ENCODE measurements at places on chromosomes 2 and 18. TPM values are rescaled to one million over a fixed set of nuclear protein-coding genes. Genes with fewer than 3 reads are reported as not detected.

GMCL1 gene
- 13.6 TPM for total RNA-seq

RAB6C gene
- 0.24 TPM for total RNA-seq

STEAP3 gene
- 46.6 TPM for total RNA-seq

DYNC1I2 gene
- total RNA-seq: 129 TPM

SKOR2 gene
- total RNA-seq: not detected

DNA sequence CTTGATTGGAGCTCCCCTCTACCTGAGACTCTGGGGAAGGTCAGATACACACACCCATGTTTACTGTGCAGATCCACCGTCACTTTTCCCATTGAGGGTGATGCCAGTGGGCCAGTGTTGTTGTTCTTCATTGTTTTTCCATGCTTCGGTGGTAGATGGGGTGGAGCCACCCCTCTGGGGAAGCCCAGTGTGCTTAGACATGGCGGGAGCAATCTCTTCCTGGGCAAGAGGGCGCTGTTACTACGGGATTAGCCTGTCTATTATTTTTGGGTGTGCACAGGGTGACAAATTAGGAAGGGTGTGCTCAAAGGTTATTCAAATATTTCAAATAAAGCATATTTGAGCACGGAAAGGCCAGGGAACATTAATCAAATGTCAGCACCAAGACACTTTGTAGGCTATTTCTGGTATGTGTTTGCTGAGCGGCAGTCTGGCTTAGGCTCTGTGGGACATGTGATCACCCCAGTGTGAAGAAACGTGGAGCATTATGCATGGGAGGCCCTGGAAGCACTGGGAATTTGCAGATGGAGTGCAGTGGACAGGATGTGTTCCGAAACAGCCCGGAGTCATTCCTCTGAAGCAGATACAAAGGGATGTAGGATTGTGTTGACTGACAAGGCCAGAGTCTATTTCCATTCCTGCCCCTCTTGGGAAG is 34.8 kb upstream of the SMIM21 start:
- no peak overlapping the region for H3K27ac ChIP-seq
- H3K27me3 ChIP-seq: no peaks in the 10 kb centered on the region
- DNase-seq: no peak
- no peaks in the 10 kb centered on the region for H3K36me3 ChIP-seq
- peaks cover 7% of the 10 kb centered on the region for H3K4me1 ChIP-seq
